Aorta (tissue), 5 donors: ENCODE measurements at places on chromosomes 1 and 21. TPM values are rescaled to one million over a fixed set of nuclear protein-coding genes. Genes with fewer than 3 reads are reported as not detected.

The ADAM30 gene
- not detected for total RNA-seq

The EPHA2 gene
- total RNA-seq = 25.9 TPM

The STIL gene
- total RNA-seq = 0.65 TPM

The LHX4 gene
- total RNA-seq = not detected

The TNFRSF9 gene
- total RNA-seq = 0.42 TPM

The CAPN2 gene
- 208 TPM for total RNA-seq

The ZZZ3 gene
- total RNA-seq = 56.6 TPM

The NFASC gene
- total RNA-seq = 92.7 TPM
